ENCODE measurements at places on chromosomes 3 and 15. TPM values are rescaled to one million over a fixed set of nuclear protein-coding genes. Genes with fewer than 3 reads are reported as not detected.

Gene DCLK3
- 0.12 TPM for total RNA-seq

DNA sequence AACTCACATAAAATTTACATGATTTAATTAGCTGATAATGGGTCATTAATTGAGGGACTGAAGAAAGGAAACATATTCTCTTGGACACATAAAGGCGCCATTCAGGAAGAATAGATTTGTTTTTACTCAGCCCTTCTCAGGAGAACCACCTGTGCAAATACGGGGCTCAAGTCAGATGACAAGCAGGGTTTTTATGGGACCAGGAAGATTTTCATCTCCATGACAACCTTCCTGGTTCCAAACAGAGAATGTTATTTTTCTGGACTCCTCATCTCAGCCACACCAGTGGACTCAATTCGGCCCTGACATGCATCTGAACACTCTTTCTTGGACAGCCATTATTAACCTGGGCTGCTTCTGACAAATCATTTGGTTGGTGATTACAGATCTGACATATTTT lies 120.5 kb downstream of the PDZRN3 start:
- H3K4me1 ChIP-seq = peaks cover 41% of the 10 kb centered on the region
- no peak for DNase-seq
- peak overlapping the region; percentile 84 for H3K27ac ChIP-seq
- no peaks in the 10 kb centered on the region for H3K27me3 ChIP-seq
- H3K36me3 ChIP-seq = no peaks in the 10 kb centered on the region
- H3K4me3 ChIP-seq = no peak overlapping the region

Gene FAM81A
- 0.58 TPM for total RNA-seq

Gene CCNB2
- total RNA-seq = 40.9 TPM

DNA sequence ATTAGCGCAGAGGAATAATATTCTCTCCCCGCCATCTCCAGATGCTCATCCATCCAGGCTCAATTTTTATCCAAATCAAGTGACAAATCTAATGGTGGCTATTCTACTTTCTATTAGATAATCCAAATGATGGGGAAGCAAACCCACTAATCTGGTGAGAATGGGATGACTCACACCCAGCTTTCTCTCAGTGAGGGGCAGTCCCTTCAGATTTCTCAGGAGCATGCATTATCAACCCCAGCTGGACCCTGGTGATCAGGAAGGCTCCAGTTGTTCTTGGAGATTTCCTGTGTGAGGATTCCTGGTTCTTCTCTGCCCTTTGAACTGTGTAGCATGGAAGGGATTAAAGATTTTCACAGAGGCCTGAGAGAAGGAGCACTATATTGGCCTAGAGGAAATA lies 358.0 kb downstream of the WDR72 start:
- no peak overlapping the region for H3K4me3 ChIP-seq
- DNase-seq = no peak
- H3K4me1 ChIP-seq = peaks cover 12% of the 10 kb centered on the region
- no peak overlapping the region for H3K27ac ChIP-seq

Data from progenitor cell of endocrine pancreas (in vitro differentiated cells).